Anterior cingulate cortex (tissue), 58 donors: ENCODE measurements at places on chromosomes 4 and X.

- peak; percentile 1 for DNase-seq
Observed at GRCh38 chrX:10620121-10620699, at the start of gene MID1. MID1 (minus strand) TSS chrX:10620585; CDS start chrX:10567547, 53,038 bp downstream.

GRCh38 chrX:68718443-68718820, 71.0 kb downstream of the STARD8 start:
- DNase-seq, result no peak

DNA sequence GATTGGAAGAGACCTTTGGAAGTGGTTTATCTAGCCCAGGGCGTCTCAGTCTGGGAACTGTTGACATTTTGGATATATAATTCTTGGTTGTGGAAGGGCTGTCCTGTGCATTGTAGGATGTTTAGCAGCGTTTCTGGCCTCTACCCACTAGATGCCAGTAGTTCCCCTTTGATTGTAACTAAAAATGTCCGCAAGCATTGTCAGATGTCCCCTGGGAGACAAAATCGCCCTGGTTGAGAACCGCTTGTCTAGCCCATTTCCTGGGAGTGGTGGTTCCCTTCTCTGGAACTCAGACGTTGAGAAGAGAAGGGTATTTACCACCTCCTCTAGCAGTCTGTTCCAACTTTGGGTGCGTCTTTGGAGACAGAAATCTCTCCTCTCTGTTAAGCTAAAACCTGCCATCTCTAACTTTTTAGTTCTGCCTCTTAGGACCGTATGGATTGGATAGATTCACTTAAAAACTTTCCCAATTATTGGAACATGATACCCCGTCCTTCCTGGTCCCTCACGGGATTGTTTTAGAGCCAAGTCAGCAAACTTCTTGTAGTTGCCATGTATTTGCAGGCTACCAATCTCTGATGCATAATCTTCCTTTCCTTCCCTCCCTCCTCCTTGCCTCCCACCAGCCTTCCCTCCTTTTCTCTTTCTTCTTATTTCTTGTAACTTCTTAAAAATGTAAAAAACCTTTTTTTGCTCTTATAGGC, 13.9 kb downstream of the TMEM165 start:
- DNase-seq, result no peak

DNA sequence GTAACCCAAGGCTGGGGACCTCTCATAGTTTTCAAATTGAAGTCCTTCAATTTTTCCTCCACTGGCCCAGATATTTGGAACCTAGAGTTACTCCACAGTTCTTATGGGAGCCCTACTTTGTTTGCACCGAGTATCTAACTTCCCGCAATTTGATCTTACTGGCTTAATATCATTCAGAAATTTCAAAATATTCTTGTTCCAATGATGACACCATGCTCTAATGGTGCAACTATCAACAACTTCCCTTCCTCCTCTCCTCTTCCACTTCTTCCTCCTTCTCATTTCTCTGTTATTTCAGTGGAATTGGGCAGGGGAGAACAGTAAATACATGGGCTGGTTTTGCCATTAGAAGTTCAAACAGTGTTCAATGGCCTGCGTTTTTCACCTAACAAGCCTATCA, 20.2 kb downstream of the PDCL2 start:
- no peak for DNase-seq

DNA sequence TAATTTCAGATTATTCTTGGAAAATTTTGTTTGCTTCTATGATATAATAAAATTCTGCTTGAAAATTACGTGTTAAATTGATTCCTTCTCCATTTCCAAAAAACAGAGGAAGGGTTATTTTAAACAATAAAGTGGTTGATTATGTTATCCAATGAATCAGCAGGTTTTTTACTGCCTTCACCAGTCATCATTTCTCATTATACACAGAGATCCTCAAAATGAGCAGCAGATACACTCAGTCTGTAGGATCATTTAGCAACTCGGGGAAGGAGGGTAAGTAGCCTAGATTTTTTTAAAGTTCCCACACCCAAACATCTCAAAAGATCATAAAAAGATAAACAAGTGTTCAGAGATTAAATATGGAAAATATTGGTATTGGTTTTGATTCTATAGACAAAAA, 6.8 kb upstream of the TMEM144 start:
- DNase-seq, result no peak

- DNase-seq, result no peak
Observed at GRCh38 chr4:33386764-33387163, 2666.6 kb downstream of the PCDH7 start.

- peak; percentile 78 for DNase-seq
Observed at GRCh38 chr4:150078041-150078578, at the start of gene DCLK2. DCLK2 (plus strand) TSS chr4:150078445; CDS start chr4:150079028, 583 bp downstream.
